Endodermal cell (in vitro differentiated cells): ENCODE measurements at places on chromosomes 11 and 22. TPM values are rescaled to one million over a fixed set of nuclear protein-coding genes. Genes with fewer than 3 reads are reported as not detected.

- peak overlapping the region; percentile 16 for H3K27ac ChIP-seq
- no peak for DNase-seq
- H3K4me1 ChIP-seq: peaks cover 9% of the 10 kb centered on the region
- H3K36me3 ChIP-seq: no peaks in the 10 kb centered on the region
These were observed 47.3 kb downstream of the NRXN2 start for GRCh38 chr11:64675450-64676260.

DNA sequence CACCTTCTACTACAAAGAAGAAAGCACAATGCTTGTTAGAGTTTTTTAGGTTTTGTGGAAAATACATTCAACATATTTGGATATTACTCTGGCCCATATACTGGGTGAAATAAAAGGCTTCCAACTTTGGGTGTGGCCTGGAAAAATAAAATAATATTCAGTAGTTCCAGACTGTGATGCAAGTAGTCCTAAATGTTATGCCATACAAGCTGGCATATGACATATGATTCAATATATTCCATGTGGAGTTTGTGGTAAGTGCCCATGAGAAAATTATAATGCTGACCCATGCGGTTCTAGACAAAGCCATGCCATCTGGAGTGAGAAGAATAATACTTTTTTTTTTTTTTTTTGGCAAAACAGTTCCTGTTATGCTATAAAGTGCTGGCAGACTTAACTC, 683.3 kb downstream of the LUZP2 start:
- H3K4me1 ChIP-seq: no peaks in the 10 kb centered on the region
- no peak overlapping the region for H3K4me3 ChIP-seq
- DNase-seq: no peak
- H3K36me3 ChIP-seq: no peaks in the 10 kb centered on the region

DNA sequence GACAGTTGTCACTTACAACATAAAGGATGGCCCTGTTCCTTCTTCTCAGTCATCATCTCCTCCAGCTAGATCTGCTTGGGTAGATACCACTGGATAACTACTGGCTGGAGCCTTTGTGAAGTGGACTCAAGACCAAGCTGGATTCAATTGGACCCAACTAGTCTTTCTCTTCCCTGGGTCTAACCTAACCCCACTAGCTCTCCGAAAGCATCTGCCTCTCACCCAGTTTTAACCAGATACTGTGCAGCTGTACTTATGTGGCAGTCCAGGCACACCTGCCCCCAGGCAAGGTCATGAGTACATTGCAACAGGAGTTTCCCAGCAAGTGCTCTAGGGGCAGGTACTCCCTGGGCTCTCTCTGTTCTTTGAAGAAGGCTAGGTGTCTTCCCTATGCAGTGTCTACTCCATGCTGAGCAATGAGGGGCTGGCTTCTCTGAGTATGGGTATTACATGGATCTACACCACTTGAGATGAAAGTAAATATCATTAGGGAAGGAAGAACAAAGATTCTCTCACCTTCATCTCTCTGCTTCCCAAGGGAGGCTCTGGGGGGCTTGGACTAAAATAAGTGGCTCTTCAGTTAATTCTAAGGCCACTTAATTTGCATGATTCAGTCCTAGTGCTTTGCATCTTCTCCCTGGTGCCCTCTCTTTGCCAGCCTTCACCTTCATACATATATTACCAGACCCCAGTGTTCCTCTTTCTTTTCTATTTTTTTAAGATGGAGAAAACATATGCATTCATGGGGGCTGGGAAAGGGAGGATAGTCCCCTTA, 236.1 kb downstream of the NXPE2 start:
- H3K27me3 ChIP-seq: peaks cover 19% of the 10 kb centered on the region
- no peaks in the 10 kb centered on the region for H3K36me3 ChIP-seq
- H3K4me3 ChIP-seq: no peak overlapping the region
- H3K27ac ChIP-seq: no peak overlapping the region
- H3K4me1 ChIP-seq: peaks cover 6% of the 10 kb centered on the region

DNA sequence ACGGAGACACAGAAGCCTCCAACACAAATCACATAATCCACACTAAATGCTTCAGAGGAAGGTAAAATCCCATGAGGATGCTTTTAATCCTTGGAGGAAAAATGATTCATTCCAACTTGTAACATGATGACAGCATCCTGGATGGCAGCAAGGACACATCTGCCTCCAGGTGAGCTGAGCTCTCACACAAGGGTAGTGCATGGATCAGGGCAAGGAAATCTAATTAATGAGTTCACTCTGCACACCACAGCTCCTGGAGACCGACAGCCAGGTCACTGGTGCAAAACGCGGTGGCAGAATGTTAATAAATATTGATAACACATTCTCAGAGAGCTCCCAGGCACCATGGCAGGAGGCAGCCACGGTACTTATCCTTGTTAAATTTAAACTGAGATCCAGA, 40.3 kb upstream of the CYP2D6 start:
- peaks cover 45% of the 10 kb centered on the region for H3K36me3 ChIP-seq
- no peak for DNase-seq

GRCh38 chr11:84091212-84091986, 805.2 kb upstream of the CCDC90B start:
- H3K4me3 ChIP-seq: no peak overlapping the region
- H3K36me3 ChIP-seq: no peaks in the 10 kb centered on the region
- peaks cover 2% of the 10 kb centered on the region for H3K4me1 ChIP-seq
- no peaks in the 10 kb centered on the region for H3K27me3 ChIP-seq
- H3K27ac ChIP-seq: no peak overlapping the region

GRCh38 chr11:6610591-6610990, 1.4 kb downstream of the TAF10 start:
- no peaks in the 10 kb centered on the region for H3K27me3 ChIP-seq
- no peak overlapping the region for H3K27ac ChIP-seq
- H3K4me1 ChIP-seq: peaks cover 5% of the 10 kb centered on the region
- H3K4me3 ChIP-seq: peak overlapping the region; percentile 90
- H3K36me3 ChIP-seq: peaks cover 55% of the 10 kb centered on the region

GRCh38 chr22:44455963-44456358, 42.1 kb downstream of the RTL6 start:
- H3K4me3 ChIP-seq: no peak overlapping the region
- no peaks in the 10 kb centered on the region for H3K27me3 ChIP-seq
- no peaks in the 10 kb centered on the region for H3K36me3 ChIP-seq

The CCDC90B gene
- total RNA-seq: 92.2 to 123 TPM (median 105 TPM) in 3 replicates

DNA sequence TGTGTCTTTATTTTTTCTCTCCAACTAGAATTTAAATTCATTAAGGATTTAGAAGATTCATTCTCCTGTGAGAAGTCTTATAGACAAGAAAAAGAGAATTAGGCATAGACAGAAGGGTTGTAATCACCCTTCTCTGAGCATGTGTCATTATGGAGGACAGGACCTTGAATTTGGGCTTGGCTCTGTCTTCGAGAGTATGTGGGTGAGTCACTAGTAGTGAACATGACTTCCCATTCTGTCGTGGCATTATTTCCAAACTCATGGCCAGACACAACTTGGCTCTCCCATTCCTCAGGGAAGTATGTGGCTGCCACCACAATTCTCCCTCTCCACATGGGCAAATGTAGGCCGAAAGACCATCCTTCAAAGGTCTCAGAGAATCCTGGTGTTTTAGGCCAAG, 14.3 kb upstream of the ANKK1 start:
- no peaks in the 10 kb centered on the region for H3K36me3 ChIP-seq
- no peak overlapping the region for H3K4me3 ChIP-seq
- H3K4me1 ChIP-seq: peaks cover 31% of the 10 kb centered on the region
- H3K27ac ChIP-seq: no peak overlapping the region
- peaks cover 25% of the 10 kb centered on the region for H3K27me3 ChIP-seq
- no peak for DNase-seq

- no peak within 1 kb of the TSS for H3K27ac ChIP-seq
- H3K27me3 ChIP-seq: no peaks in the 10 kb centered on the region
- peaks cover 26% of the 10 kb centered on the region for H3K36me3 ChIP-seq
- DNase-seq: peak; percentile 83
These were observed at the start of gene RPS6KA4 for GRCh38 chr11:64358907-64359711. Gene RPS6KA4 (plus strand): TSS chr11:64359162. CDS start chr11:64359236, 74 bp downstream.

DNA sequence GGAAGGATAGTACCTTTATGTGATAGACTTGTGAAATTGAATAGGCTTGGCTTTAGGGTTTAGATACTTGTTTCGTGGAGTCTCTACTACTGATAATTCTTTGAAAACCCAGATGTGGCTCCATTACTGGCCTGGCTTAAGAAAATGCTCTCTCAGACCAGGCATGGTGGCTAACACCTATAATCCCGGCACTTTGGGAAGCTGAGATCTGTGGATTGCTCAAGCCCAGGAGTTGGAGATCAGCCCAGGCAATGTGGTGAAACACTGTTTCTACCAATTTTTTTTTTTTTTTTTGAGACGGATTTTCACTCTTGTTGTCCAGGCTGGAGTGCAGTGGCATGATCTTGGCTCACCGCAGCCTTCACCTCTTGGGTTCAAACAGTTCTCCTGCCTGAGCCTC, 40.9 kb downstream of the ATG13 start:
- no peak overlapping the region for H3K4me3 ChIP-seq
- peaks cover 84% of the 10 kb centered on the region for H3K36me3 ChIP-seq
- no peak for DNase-seq
- H3K4me1 ChIP-seq: no peaks in the 10 kb centered on the region
- H3K27ac ChIP-seq: no peak overlapping the region

The SLC35F2 gene
- total RNA-seq: 22.1 to 24.8 TPM (median 23.6 TPM) in 3 replicates
